Pons (tissue), 1 donor: ENCODE measurements at places on chromosomes 13 and 19.
A peak's percentile ranks its signal among the peaks of the same experiment; 100 is the strongest.

DNA sequence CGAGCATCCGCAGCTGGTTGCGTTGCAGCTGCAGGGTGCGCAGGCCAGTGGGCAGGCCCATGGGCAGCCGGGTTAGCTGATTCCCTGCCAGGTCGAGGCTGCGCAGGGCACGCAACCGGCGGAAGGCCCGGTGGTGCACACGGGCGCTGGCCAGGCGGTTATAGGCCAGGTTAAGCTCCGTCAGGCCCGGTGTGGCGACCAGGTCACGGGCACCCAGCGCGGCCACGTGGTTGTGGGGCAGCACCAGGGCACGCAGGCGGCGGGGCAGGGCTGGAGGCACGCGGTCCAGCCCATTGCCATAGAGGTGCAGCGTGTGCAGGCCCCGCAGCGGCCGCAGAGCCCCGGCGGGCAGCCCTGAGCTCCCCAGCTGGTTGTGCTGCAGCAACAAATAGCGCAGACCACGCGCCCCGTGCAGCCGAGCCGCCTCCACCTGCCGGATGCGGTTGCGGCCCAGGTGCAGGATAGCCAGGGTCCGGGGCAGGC is 5.3 kb downstream of the PODNL1 start:
- DNase-seq, result no peak

GRCh38 chr13:35475960-35476943 is at the start of gene MAB21L1:
TSS of gene MAB21L1 (minus strand) at chr13:35476689. CDS start at chr13:35476138, 551 bp downstream.
- DNase-seq, result peak; percentile 57

GRCh38 chr13:26230703-26231102 is 8.6 kb upstream of the RNF6 start:
- DNase-seq, result no peak

DNA sequence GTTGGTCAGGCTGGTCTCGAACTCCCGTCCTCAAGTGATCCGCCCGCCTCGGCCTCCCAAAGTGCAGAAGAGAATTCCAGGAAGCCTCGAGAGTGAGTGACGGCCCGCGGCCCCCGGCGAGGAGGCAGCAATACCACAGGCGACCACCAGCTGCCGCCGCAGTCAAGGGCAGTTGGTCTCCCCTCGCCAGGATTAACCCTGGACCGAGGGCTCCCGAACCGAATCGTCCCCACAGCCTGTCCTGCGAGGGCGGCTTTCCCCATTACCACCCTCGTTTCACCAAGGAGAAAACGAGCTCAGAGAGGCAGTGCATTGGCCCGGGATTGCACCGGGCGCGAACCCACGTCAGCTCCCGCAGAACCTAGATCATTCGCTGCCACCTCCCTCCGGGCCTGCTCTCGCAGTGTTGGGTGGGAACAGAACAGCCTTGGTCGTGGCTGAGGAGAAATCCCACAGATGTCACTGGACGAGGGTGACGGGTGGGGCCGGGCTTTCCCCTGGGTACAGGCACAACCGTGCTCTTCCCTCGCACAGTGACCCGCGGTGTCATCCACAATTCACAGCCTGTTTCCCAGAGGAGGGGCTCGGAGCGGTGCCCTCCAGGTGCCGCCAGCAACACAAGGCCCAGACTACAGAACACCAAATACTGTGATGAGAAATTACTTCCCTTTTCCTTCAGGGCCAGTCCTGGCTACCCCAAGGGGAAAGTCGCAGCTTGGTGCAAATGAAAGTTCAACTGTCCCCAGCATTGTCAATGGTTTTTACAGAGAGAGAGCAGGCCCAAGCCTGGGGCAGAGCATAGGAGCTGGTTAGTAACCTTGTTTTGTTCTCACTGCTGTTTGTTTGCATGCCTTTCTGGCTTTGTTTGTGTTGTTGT is 24.8 kb downstream of the C2CD4C start:
- no peak for DNase-seq

- DNase-seq, result peak; percentile 42
Measured at GRCh38 chr19:34662919-34663318, 14.0 kb downstream of the SCGB2B2 start.

- DNase-seq, result no peak
Measured at GRCh38 chr19:54905803-54906511, at the start of gene NCR1. TSS of gene NCR1 (plus strand) at chr19:54906148. CDS start at chr19:54906188, 40 bp downstream.

- no peak for DNase-seq
Measured at GRCh38 chr13:110726726-110727125, 13.2 kb downstream of the ING1 start.

DNA sequence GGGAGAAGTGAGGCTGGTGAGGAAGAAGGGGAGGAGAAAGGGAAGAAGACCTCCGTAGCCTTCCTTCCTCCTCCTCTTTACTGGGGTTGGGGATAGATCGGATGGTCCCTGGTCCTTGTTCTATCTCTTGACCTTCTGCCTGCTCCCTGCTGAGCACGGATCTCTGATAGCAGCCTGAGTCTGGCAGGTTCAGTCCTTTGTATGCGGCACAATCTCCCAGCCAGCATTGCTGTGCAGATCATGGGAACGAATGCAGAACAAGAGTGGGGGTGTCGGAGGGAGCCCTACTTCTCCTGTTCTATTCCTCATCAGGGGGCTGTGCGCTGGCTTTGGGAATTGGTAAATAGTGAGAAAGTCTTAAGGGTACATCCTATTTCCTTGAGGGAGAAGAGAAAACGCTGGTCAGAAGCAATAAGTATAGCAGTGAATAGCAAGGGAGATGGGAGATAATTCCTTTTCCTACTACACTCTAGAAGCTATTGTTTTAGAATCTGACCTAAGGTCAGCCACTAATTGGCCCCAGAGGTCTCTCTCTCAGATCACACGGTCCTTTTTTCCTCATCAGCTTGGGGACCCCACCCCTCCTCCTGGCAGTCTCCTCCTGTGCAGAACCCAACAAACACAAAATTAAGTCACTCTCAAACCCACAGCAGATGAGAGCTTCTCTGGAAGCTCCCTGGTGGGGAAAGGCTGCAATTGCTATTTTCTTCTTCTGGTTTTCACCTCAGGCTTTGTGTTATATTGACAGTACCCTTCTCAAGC is 41.0 kb downstream of the KL start:
- no peak for DNase-seq

DNA sequence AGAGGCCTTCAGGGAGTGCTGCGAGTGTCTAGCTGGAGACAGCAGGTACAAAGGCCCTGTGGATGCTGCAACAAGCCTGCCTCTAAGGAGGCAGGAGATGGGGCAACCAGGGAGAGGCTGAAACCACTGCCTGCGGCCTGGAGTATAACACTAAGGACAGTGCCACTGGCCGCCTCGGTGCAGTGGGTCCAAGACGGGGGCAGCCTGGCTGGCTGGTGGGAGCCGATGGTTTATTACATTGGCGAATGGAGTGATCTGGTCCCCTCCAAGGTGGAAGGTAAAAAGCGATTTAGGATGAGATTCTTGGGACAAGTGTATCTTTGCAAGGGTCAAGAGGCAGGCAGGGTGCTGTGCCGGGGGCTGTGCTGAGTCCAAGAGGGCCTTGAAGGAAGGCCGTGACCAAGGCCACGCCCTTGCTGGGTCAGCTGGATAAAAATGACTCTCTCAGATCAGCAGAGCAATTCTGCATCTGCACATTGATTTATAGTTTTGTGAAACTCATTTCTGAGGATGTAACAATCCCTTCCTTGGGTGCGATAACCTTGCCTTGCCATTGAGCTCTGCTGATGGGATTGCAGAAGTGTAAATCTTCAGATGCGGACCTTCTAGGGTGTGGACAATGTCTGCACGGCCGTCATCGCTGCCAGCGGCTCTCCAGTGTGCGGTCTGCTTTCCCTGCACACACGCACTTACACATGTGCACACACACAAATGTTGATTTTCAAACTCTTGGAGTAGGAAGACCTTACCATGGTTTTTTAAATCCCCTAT is 6.0 kb downstream of the TMEM255B start:
- no peak for DNase-seq

DNA sequence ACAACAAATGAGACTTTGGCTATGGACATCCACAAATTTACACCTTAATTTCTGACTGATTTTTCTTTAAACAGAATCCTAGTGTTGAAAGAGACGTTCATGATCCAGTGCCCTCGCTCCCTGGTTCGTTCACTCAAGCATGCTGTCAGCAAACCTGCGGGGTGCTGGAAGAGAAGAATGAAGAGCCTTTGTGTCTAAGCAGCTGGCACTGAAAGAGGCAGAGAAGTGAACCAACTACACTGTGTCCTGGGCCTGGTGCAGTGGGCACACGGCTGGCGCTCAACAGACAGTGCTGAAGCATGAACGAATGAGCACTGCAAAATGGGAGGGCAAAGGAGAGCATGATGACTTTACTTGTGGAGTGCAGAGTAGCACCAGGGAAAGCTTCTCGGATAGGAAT is 46.8 kb downstream of the MIPEP start:
- no peak for DNase-seq

GRCh38 chr13:37479916-37480315 is 118.7 kb downstream of the POSTN start:
- no peak for DNase-seq

GRCh38 chr19:30339624-30340525 is 32.3 kb upstream of the ZNF536 start:
- DNase-seq, result no peak

DNA sequence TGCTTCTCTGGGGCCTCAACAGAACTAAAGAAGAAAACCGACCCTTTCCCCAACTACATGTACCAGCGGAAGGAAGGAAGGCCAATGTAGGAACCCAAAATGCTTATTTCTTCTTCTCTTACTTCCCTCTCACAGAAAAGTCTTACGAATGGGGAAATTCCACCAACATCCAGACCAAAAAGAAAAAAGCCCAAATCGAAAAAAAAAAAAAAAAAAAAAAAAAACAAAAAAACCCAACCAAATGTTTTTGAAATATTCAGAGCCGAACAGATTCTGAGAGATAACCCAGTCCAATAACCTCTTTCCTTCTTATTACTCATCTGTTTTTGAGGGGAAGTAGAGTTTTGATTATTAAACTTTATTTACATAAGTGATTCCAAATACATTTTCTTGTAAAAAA is 3.9 kb downstream of the PPM1N start:
- no peak for DNase-seq

DNA sequence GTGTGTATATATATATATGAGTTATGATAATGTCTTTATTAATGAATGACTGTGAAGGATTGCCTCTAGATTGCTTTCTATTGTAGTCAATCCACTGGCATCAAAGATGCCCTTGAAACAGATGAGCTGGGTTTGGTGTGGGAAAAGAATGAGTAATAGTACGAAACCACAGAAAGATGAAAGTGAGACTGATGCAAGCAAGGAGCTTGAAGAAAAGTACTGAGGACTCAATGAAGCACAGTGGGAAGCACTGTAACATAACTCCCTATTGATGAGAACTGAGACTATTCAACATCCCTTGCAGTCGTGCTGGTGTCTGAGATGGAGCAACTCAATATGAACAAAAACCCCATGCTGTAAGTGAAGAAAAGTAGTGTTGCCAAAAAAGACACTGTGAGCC is 1794.2 kb downstream of the SLITRK5 start:
- no peak for DNase-seq

DNA sequence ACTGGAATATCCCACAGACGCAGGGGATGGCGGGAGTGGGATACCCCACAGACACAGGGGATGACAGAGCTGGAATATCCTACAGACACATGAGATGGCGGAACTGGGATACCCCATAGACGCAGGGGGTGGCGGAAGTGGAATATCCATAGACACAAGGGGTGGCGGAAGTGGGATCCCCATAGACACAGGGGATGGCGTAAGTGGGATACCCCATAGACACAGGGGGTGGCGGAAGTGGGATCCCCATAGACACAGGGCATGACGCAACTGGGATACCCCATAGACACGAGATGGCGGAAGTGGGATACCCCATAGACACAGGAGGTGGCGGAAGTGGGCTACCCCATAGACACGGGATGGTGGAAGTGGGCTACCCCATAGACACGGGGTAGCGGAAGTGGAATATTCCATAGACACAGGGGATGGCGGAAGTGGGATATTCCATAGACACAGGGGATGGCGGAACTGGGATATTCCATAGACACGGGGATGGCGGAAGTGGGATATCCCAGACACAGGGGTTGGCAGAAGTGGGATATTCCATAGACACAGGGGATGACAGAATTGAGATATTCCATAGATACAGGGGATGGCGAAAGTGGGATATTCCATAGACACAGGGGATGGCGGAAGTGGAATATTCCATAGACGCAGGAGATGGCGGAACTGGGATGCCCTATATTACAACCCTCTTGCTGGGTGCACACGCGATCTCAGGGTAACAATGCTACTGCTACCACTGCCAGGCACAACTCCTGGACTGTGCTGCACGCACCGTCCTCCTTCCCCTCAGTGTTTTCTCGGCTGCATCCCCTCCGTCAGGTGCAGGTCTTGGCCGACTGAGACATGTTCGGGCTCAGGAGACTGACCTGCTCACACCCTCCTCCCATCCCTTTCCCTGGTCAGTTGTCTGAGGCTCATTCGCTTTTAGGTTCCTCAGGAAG is 28.1 kb downstream of the ZNF787 start:
- no peak for DNase-seq

GRCh38 chr13:42073683-42074082 is 25.2 kb downstream of the DGKH start:
- DNase-seq, result no peak

DNA sequence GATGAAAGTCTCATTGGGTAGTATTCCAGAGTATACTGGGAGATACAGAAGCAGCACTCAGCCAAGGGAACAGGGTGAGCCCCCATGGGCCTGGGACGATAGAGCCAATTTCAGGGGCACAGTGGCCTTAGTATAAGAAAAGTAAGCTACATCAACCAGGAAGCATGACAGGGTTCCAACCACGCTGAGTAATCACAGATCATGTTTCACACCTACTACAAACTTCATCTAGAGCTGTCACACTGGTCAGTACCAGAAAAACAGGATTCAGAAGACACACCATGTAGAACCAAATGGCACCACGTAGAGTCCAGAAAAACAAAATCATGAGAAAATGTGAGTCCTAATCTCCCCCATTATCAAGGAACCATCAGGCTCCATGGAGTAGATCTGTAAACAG is 1292.4 kb upstream of the MIR17HG start:
- DNase-seq, result no peak

GRCh38 chr19:36001605-36002004 is 6.6 kb downstream of the SDHAF1 start:
- DNase-seq, result no peak

GRCh38 chr13:111908361-111908760 is 158.6 kb upstream of the SOX1 start:
- no peak for DNase-seq

GRCh38 chr19:2294687-2295335 is 12.8 kb upstream of the PEAK3 start:
- peak; percentile 78 for DNase-seq

GRCh38 chr19:53432088-53432661 is 391 bp downstream of the ZNF761 start:
- DNase-seq, result no peak

GRCh38 chr13:114226088-114226487 is 8.6 kb upstream of the CDC16 start:
- DNase-seq, result peak; percentile 31

DNA sequence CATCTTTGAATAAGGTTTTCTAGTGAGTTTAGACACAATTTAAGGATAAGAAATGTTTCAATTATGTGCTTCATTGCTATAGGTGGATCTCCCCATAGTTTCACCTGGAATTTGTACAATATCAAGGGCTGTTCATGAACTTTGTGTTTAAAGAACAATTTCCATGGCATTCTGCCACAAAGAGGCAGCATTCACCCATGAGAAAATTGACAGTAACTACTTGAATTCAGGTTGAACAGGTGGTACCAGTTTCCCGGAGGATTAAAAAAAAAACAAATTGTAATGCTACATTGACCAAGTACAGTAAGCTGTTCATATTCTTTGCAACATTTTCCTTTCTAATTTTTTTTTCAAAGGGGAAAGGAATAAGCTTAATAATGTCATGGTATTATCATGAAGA is 9.1 kb downstream of the SLITRK5 start:
- DNase-seq, result no peak
